Fibroblast of skin of left biceps (primary cell): ENCODE measurements at places on chromosomes 6 and 20.

GRCh38 chr6:72133324-72133723, 247.0 kb downstream of the RIMS1 start:
- no peak for DNase-seq

- no peak for DNase-seq
These were observed 52.7 kb upstream of the PTGIS start for GRCh38 chr20:49620364-49621240.

DNA sequence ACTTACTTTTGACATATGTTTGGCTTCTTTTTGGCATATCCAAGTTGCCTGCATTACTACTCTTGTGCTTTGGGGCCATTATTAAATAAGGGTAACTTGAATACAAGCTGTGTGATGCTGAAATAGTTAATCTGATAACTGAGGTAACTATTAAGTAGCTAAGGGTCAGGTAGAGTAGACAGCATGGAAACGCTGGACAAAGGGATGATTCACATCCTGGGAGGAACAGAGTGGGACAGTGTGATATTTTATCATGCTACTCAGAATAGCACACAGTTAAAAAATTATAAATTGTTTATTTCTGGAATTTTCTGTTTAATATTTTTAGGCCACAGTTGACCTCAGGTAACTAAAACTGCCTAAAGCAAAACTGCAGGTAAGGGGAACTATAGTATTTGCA, 483.9 kb downstream of the RFPL4B start:
- DNase-seq, result no peak

GRCh38 chr6:1063671-1064355, 248.1 kb upstream of the FOXQ1 start:
- DNase-seq, result no peak

DNA sequence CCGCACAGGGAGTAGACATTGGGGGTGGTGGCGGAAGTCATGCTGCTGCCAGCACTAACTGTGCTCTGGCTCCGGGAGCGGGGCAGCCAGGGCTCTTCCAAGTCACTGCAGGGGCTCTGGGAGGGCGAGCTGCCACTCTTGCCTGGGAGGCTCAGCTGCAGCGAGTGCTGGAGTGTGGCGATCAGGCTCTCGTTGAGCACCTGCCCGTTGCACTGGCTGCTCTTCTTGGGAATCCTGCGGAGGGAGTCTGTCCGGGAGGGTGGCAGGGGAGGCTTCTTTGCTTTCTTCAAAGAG, 28.0 kb downstream of the HEBP2 start:
- DNase-seq, result no peak

DNA sequence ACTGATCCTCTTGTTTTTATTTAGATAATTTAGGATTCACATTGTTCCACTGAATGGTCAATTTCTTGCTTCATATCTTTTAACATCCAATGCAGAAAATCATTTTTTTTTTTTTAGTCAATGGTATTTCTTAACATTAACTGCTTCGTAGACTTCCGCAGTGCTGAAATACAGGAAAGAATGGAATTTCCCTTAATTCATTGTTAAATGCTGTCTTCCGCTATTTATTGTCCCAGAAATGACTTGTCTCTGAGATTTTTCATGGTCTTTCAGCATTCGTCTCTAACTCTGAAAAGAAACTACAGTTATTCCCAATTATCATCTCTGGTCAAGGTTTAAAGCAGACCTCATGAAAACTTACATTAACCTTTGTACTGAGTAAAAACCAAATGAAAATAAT, 1029.1 kb upstream of the MANEA start:
- no peak for DNase-seq

DNA sequence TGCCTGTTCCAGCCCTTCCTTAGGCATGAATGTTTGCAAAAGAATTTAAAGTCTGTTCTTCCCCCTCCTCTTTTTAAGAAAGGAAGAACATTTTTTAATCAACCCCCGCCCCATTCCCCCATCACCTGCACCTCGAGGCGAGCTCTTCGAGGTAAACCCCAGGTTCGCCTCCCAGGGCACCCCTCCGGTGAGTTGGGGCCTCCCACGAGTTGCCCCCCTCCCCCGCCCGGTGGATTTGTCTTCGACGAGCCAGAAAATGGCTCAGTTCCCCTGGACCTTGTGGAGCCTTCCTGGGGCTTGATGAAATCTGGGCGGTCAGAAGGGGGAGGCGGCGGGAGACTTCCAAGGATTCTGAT, 256 bp upstream of the OVOL2 start:
- no peak for DNase-seq

- no peak for DNase-seq
These were observed 31.6 kb upstream of the LY86 start for GRCh38 chr6:6556738-6557503.

GRCh38 chr6:85506441-85507093, 56.7 kb downstream of the NT5E start:
- DNase-seq, result no peak

- peak; percentile 5 for DNase-seq
These were observed 1.3 kb downstream of the EPPIN start for GRCh38 chr20:45545754-45546453.

- no peak for DNase-seq
These were observed 99.8 kb downstream of the SNAP25 start for GRCh38 chr20:10318291-10319024.

GRCh38 chr20:47335251-47336128, 21.0 kb downstream of the ZMYND8 start:
- DNase-seq, result no peak

DNA sequence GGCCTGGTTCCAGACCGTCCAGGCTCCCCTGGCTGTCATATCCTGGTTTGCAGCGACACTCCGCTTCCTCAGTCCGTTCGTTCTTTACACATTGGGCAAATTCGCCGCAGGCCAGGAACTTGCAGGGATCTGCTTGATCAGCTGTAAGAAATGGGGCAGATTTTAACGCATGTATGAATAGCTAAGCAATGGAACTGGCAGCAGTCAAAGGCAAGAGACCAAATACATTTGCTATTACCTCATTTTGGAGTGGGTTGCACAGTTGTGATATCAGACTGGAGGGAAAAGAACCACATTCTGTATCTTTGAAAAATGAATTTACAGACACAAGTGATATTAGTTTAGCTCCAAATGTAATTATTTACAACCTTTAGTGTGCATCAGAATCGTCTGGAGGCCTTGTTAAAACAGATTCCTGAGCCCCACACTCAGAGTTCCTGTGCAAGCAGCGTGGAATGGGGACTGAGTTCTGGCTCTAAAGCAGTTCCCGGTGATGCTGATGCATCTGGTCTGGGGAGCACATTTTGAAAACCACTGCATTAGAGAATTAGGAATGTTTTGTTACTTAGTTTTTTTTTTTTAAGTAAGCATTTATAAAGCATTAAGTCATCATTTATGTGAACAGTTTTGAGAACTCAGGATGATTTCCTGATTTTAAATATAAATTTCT, 141.3 kb downstream of the IMPG1 start:
- peak; percentile 16 for DNase-seq

GRCh38 chr20:46307999-46308257, 370 bp downstream of the CDH22 start:
- no peak for DNase-seq

GRCh38 chr6:163733061-163733460, 318.5 kb downstream of the QKI start:
- DNase-seq, result no peak

- no peak for DNase-seq
These were observed 48.9 kb downstream of the ALDH5A1 start for GRCh38 chr6:24543683-24544082.

DNA sequence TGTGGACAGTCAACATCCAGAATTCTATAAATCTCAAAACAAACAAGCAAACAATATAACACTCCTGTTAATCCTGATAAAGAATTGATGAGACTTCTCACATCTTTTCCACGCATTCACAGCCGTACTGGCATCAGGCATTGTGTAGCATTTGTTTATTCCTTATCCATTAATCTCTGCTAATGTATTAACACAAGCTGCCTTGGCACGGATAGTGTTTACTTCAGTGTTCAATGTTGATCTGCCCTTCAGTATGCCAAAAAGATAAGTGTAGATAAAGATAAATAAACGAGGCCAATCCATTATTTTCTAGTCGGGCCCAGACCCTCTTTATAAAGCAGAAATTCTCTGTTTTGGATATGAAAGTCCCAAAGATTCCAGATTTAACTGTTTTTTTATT, 16.1 kb downstream of the UFL1 start:
- DNase-seq, result no peak

- DNase-seq, result no peak
These were observed 34.2 kb downstream of the CLVS2 start for GRCh38 chr6:123030282-123030681.

DNA sequence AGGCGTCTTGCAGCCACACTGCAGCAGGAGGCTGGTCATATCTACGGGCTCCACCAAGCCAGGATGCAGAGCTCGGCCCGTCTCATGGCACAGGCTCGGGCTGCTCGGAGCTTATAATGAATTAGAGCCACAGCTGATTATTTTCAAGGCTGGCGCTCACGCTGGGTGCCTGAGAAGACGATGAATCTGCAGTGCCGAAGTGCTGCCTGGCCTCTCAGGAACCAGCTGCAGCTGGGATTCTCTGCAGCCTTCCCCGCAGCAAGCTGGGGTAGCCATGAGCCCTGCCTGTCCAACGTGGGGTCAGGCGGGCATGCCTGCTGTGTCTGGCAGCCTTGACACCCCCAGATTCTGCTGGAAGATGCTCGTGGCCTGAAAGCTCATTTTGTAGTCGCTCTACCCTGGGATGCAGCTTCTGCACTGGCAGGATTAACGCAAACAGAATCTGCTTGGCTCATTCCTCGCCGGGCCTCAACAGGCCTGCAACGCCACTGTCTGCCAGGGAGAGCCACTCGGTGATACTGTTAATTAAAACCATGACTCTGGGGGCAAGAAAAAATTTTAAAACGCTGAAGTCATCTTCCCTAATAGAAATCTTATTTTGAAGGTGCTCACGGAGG, 104.3 kb downstream of the CDH26 start:
- DNase-seq, result no peak

DNA sequence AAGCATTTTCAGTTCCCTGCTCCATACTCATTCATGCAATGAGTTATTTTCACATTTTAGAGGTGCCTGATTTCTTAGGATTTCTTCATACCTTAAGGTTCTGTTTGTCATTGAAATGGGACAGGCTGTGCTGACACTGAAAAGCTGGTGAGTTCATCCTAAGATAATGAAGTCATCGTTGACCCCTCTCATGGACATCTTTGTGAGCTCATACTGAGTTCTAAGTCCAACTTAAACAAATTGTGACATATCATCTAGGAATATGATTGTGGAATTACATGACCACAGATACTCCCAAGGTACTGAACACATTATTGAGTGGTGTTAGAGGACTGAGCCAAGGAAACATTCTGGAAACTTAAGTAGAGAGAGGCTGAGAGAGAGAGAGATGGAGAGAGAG, 224.8 kb upstream of the JAG1 start:
- DNase-seq, result no peak

- DNase-seq, result peak; percentile 37
These were observed 765.9 kb downstream of the BCKDHB start for GRCh38 chr6:80872199-80872950.

DNA sequence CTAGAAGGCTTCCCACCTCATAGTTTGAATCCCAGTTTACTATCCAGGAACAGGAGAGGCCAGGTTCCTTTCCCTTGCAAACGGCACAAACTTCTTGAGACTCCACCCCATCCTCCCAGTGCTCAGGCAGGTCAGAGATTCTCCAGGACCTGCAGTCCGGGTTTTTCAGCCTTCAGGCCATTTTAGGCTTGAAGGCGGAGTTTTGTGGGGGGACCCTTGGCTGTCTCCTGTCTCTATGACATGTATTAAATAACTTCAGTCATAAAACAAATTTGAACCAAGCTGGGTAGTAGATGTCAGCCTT, 230.1 kb downstream of the NFATC2 start:
- no peak for DNase-seq

GRCh38 chr20:33753763-33754162, 22.0 kb downstream of the ZNF341 start:
- DNase-seq, result no peak

DNA sequence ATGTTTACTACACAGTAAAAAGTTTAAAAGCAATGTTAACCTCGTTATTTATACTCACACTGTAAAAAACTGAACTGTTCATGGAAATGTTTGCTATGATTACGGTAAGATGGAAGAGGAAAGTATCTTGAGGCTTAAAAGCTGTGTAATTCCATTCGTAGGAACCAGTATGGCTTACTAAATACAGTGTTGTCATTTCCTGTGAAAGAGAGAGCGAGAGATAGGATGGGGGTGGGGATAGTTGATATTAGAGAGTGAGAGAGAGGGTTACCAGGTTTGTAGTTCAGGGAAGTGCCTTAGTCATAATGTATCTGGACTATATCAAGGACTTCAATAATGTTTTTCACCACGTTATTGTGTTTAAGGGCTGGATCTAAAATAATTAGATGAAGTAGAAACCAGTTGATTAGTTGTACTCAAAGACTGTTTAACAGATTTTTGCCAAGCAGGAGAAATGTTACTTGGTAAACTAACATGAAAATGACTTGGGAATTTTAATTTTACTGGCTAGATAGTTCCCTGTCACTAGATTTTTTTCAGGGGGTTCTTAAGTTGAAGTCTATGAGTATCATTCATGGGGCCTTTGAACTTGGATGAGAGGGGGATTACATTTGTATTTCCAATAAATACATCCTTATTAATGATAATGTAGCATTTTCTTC, 30.4 kb downstream of the AFDN start:
- no peak for DNase-seq

- no peak for DNase-seq
These were observed 46.4 kb upstream of the SLC35B3 start for GRCh38 chr6:8481727-8482126.

- DNase-seq, result no peak
These were observed 305.3 kb downstream of the CLIC5 start for GRCh38 chr6:45710304-45710821.

DNA sequence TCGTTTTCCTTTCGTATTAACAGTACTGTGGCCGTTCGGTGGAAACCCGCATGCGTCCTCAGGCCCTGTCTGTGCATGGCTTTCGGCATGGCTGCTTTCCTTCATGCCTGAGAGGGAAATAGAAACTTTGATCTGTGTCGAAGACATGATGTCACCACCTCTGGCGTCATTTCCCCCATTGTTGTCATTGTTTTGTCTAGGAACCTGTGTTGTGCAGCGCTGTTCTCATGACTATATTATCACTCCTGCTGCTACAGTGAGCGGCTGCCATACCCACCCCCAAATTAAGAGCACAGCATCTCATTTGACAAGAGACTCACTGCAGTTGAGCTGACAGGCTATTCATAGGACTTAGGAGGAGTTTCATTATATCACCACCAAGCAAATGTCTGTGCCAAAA, 172.3 kb downstream of the TMEM242 start:
- DNase-seq, result no peak

- no peak for DNase-seq
These were observed 1.5 kb downstream of the CENPQ start for GRCh38 chr6:49464691-49465090.

GRCh38 chr20:2778602-2779321, 21.7 kb downstream of the CPXM1 start:
- no peak for DNase-seq

DNA sequence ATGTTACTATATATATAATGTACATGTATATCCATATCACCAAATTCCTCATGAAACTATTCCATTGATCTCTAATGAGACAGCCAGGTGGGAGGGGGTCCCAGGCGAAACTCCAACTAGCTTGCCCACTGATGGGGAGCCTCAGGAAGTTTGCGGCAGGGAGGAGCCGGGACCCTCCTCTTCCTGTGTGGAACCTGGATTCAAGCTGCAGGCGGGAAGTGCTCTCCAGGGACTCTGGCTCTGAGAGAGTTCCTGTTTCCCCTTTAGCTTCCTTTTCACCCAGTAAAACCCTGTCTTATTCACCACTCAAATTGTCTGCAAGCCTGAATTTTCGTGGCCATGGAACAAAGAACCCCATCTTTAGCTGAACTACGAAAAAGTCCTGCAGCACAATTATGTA, 152.2 kb downstream of the OPN5 start:
- DNase-seq, result no peak

- DNase-seq, result no peak
These were observed 88.0 kb downstream of the METTL24 start for GRCh38 chr6:110270165-110270564.

GRCh38 chr6:68778356-68779020, 143.4 kb downstream of the ADGRB3 start:
- DNase-seq, result peak; percentile 30
